ENCODE measurements at places on chromosomes 7 and 10. TPM values are rescaled to one million over a fixed set of nuclear protein-coding genes. Genes with fewer than 3 reads are reported as not detected.

GRCh38 chr7:36565792-36566356 lies 158.4 kb downstream of the AOAH start:
- no peaks in the 10 kb centered on the region for H3K36me3 ChIP-seq
- DNase-seq = no peak
- H3K4me1 ChIP-seq = no peaks in the 10 kb centered on the region
- no peak overlapping the region for H3K27ac ChIP-seq

DNA sequence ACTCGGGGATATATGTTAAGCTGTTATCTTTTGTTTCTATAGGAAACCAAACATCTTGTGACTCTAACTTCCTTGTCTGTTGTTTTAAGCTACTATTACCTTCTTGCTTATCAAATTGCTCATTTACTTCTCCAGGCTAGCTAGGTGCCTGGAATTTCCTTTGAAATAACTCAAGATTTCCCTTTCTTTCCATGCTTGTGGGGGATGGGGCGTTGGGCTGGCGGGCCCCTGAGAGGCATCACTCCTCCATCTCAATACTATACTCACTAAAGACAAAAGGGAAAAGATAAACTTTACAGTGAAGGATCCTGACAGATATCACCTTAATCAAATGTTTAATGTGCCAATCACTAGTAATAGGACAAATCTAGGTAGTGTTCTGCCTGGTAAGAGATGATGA lies 34.7 kb upstream of the MYO3A start:
- H3K4me1 ChIP-seq = no peaks in the 10 kb centered on the region
- no peaks in the 10 kb centered on the region for H3K36me3 ChIP-seq
- H3K4me3 ChIP-seq = no peak overlapping the region
- DNase-seq = no peak
- no peaks in the 10 kb centered on the region for H3K27me3 ChIP-seq

DNA sequence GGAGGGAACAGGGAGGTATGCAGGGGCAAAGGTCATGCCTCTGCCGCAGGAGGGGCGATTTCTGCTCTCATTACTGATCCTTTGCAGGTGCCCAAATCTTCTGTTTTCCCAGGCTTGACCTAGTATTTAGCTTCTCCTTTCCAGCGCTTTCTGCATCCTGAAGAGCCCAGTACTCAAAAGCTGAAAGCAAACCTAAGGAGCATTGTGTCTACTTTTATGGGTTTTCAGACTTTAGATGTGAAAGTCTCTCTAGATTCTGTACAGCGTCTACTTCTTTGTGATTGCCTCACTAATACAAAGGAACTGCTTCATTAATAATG lies 560 bp downstream of the GBF1 start:
- peaks cover 57% of the 10 kb centered on the region for H3K4me1 ChIP-seq
- peak overlapping the region; percentile 74 for H3K4me3 ChIP-seq
- no peak for DNase-seq
- peaks cover 16% of the 10 kb centered on the region for H3K36me3 ChIP-seq
- H3K27ac ChIP-seq = peak overlapping the region; percentile 88

DNA sequence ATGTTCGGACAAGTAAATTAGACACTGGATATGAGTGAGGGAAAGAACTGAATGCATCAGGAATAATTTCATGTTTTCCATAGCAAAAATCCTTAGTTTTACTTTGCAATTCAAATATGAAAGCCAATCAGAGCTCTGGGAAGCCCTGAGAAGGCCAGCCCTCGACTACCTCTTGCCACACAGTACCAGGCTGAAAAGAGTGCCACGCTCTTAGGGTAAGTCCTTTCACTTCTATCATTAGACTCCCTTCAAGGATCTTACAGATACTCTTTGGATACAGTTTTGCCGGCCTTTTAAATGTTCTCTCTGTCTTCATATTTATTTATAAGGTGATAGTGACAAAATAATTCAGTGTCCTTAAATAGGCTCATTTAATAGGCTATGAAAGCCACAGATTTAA lies 1.9 kb downstream of the COBL start:
- DNase-seq = no peak
- peaks cover 23% of the 10 kb centered on the region for H3K27me3 ChIP-seq
- peaks cover 9% of the 10 kb centered on the region for H3K4me1 ChIP-seq
- H3K4me3 ChIP-seq = no peak overlapping the region
- H3K36me3 ChIP-seq = no peaks in the 10 kb centered on the region

DNA sequence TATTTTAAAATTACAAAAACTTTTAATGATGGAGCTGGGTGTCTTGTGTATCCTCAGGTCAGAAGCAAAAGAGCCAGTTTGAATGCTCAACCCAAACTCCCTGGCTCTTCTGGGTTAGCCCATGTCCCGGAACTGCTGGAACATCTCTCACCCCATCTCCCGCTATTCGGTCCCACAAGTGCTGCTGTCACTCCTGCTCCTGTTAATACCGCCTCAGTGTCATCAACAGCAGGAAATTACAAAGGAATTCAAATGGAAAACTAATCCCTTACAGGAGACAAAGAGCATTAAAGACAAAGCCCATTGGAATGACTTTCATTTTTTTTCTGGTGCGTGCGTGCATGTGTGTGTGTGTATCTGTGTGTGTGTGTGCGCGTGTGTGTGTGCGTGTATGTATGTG lies 112.0 kb upstream of the C7orf33 start:
- H3K27me3 ChIP-seq = no peaks in the 10 kb centered on the region
- H3K4me1 ChIP-seq = peaks cover 3% of the 10 kb centered on the region
- no peak overlapping the region for H3K27ac ChIP-seq
- H3K36me3 ChIP-seq = no peaks in the 10 kb centered on the region

- no peak overlapping the region for H3K27ac ChIP-seq
- DNase-seq = no peak
- no peaks in the 10 kb centered on the region for H3K36me3 ChIP-seq
- H3K4me1 ChIP-seq = no peaks in the 10 kb centered on the region
Measured at GRCh38 chr10:605632-606325, 83.7 kb downstream of the DIP2C start.

GRCh38 chr10:92574548-92575261 lies 812 bp upstream of the IDE start:
- no peak for DNase-seq
- H3K4me3 ChIP-seq = peak overlapping the region; percentile 96
- H3K36me3 ChIP-seq = no peaks in the 10 kb centered on the region
- H3K27ac ChIP-seq = peak overlapping the region; percentile 77
- no peaks in the 10 kb centered on the region for H3K27me3 ChIP-seq

- H3K4me3 ChIP-seq = no peak overlapping the region
- no peaks in the 10 kb centered on the region for H3K36me3 ChIP-seq
- H3K4me1 ChIP-seq = no peaks in the 10 kb centered on the region
- H3K27me3 ChIP-seq = no peaks in the 10 kb centered on the region
- H3K27ac ChIP-seq = no peak overlapping the region
Measured at GRCh38 chr7:4245135-4245865, 436.8 kb upstream of the FOXK1 start.

TDRD1 gene
- total RNA-seq = not detected

DNA sequence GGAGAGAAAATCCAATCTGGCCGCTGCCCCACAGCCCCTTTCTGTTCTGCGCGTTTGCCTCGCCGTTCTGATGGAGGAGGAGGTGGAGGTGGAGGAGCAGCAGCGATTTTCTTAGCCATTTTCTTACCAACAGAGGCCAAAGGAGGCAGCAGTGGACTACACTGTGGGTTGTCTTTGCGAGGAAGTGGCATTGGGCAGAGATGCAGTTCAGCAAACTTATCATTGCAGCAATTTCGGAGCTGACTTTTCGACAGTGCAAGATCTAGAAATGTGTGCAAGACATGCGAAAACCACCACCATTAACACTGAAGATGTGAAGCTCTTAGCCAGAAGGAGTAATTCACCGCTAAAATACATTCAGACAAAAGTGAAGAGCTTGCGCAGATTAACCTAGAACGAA lies 1.9 kb upstream of the ARL4A start:
- H3K27me3 ChIP-seq = no peaks in the 10 kb centered on the region
- H3K4me3 ChIP-seq = peak overlapping the region; percentile 89
- H3K36me3 ChIP-seq = no peaks in the 10 kb centered on the region
- H3K4me1 ChIP-seq = peaks cover 24% of the 10 kb centered on the region
- peak; percentile 78 for DNase-seq
- H3K27ac ChIP-seq = peak overlapping the region; percentile 90

- H3K4me1 ChIP-seq = peaks cover 19% of the 10 kb centered on the region
- no peak for DNase-seq
- H3K36me3 ChIP-seq = peaks cover 15% of the 10 kb centered on the region
- no peak overlapping the region for H3K4me3 ChIP-seq
- no peak overlapping the region for H3K27ac ChIP-seq
Measured at GRCh38 chr7:107173691-107174406, 5.0 kb downstream of the HBP1 start.

GRCh38 chr10:77056650-77057049 lies 581.0 kb downstream of the KCNMA1 start:
- H3K27ac ChIP-seq = no peak overlapping the region
- no peak for DNase-seq
- no peak overlapping the region for H3K4me3 ChIP-seq
- H3K4me1 ChIP-seq = no peaks in the 10 kb centered on the region
- no peaks in the 10 kb centered on the region for H3K27me3 ChIP-seq

FXYD4 gene
- total RNA-seq = not detected

DNA sequence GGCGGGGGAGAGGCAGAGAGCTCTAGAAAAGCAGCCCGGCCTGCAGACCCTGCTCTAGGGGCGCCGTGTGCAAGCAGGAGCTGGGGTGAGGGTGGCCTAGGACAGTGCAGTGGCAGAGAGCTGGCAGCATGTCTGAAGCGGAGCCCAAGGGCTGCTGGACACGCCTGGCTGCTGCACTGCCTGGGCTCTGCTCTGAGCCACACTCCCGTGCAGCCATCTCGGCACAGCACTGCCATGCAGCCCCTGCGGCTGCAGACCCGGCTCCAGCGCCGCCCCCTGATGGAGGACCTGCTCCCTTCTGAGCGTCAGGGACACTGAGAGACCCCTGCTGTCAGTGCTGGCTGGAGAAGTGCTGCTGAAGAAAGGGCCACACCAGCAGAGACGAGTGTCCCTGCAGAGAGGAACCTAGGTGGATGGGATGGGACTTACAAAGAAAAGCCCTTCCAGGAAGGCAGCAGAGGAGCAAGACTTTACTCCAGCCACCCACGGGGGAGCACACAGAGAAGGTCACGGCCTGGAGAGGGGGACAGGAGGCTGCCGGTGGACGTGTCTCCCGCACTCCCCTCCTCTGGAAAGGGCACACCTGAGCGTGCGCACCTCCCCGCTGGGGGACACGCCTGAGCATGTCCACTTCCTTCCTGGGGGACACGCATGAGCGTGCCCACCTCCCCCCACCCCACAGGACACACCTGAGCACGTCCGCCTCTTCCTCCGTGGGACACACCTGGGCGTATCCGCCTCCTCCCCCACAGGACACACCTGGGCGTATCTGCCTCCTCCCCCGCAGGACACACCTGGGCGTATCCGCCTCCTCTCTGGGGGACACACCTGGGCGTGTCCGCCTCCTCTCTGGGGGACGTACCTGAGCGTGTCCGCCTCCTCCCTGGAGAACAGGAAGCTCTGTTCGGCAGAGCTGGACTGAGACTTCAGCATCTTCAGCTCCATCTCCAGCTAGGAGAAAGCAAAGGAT lies 252.9 kb downstream of the MAD1L1 start:
- no peak overlapping the region for H3K4me3 ChIP-seq
- no peaks in the 10 kb centered on the region for H3K27me3 ChIP-seq
- H3K4me1 ChIP-seq = peaks cover 4% of the 10 kb centered on the region

MCU gene
- total RNA-seq = 10.3 TPM

DNA sequence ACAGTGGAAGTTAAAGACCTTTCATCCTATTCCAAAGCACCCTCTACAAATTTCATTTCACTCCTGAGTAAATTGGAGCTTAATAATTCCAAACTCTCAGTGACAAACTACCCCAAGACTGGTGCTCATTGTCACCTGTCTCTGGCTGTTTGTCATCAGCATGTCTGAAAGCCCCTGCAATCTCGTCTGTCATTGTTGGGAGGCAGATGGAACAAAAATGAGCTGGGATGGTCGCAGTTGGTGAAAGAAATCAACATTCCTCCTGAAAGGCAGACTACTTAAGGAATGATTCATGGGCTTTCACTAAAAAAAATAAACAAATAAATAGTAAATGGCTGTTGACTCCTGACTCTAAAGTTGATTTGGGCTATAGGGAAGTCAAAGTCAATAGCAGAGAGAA lies 69.7 kb upstream of the PALS2 start:
- H3K4me1 ChIP-seq = no peaks in the 10 kb centered on the region
- no peaks in the 10 kb centered on the region for H3K27me3 ChIP-seq
- H3K4me3 ChIP-seq = no peak overlapping the region
- DNase-seq = no peak
- no peaks in the 10 kb centered on the region for H3K36me3 ChIP-seq

DNA sequence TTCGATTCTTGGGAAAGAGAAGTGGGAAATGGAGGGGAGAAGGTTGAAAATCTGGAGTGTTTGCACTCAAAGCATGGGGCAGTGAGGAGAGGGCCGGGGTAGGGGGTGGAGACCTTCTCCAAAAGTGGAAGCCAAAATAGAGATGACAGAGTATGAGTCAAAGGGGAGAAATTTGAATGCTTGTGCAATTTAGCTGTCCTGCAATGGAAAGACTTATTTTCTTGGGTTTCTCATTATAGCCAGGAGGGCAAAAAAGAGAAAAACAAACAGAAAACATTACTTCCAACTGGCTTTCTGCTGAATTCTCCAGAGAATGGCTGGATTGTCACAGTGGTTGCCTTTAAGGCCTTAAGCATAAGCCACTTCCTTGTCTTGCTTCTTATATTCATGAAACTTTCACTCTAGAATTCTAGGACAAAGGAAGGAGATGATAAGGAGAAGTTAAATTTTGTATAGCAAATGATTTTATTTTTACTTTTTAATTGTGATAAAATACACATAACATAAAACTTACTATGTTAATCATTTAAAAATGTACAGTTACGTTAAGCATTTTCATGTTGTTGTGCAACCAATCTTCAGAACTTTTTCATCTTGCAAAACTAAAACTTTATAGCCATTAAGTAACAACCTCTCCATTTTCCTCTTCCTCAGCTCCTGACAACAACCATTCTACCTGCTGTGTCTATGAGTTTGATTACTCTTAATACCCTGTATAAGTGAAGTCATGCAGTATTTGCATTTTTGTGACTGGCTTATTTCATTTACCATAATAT lies 100.2 kb downstream of the GPR85 start:
- no peak overlapping the region for H3K27ac ChIP-seq
- DNase-seq = no peak
- H3K36me3 ChIP-seq = no peaks in the 10 kb centered on the region
- peaks cover 23% of the 10 kb centered on the region for H3K27me3 ChIP-seq

DNA sequence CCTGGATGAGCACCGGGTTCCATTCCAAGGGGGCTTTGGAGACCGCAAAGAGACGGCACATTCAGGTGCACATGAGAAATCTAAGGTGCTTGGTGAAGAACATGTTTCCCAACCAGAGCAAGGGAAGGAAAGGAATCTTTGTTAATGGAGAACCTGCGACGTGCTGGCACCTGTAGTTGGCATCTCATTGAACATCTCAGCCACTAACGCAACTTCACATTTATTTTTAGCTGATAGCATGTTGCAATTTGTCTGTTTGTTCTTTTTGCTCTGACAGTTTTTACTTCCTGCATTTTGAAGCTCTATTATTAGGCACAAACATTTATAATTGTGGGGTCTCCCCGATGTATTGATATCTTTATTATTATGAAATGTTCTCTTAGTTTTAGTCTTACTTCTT lies 316.7 kb downstream of the TCERG1L start:
- H3K36me3 ChIP-seq = no peaks in the 10 kb centered on the region
- DNase-seq = no peak
- H3K4me1 ChIP-seq = no peaks in the 10 kb centered on the region
- H3K27me3 ChIP-seq = no peaks in the 10 kb centered on the region

GRCh38 chr10:11036424-11037011 lies 18.8 kb downstream of the CELF2 start:
- DNase-seq = no peak
- peaks cover 5% of the 10 kb centered on the region for H3K4me1 ChIP-seq
- H3K36me3 ChIP-seq = no peaks in the 10 kb centered on the region
- H3K27me3 ChIP-seq = no peaks in the 10 kb centered on the region
- no peak overlapping the region for H3K27ac ChIP-seq
- no peak overlapping the region for H3K4me3 ChIP-seq

Data from CD4-positive, alpha-beta T cell (primary cell).